ENCODE measurements at places on chromosomes 2 and 18.
A peak's percentile ranks its signal among the peaks of the same experiment; 100 is the strongest.

- peaks cover 10% of the 10 kb centered on the region for H3K4me1 ChIP-seq
- no peak overlapping the region for H3K4me3 ChIP-seq
- H3K27me3 ChIP-seq: no peaks in the 10 kb centered on the region
- no peak overlapping the region for H3K27ac ChIP-seq
- DNase-seq: no peak
- H3K36me3 ChIP-seq: no peaks in the 10 kb centered on the region
Observed at GRCh38 chr2:127400533-127400896, 12.7 kb upstream of the MAP3K2 start.

- no peaks in the 10 kb centered on the region for H3K36me3 ChIP-seq
- no peaks in the 10 kb centered on the region for H3K27me3 ChIP-seq
- H3K4me1 ChIP-seq: no peaks in the 10 kb centered on the region
- H3K27ac ChIP-seq: no peak overlapping the region
- no peak for DNase-seq
Observed at GRCh38 chr2:63484481-63484880, 103.8 kb downstream of the WDPCP start.

DNA sequence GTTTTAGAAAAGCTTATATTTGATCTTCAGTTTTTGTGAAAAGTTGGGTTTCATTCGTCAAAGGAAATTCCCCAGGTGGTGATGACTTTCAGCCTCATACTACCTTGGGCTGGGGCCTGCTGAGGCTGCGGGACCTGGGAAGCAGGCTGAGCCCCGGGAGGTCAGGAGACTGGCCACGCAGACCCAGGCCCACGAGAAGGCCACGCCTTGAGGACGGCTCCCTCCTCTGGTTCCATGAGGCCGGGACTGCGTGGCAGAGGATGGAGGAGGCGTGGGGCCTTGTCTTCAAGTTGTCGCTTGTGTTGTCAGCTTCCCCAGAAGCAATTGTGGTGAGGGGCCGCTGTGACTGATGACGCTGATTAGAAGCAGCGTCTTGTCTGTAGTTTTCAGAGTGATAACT, 11.8 kb downstream of the CNDP2 start:
- no peaks in the 10 kb centered on the region for H3K36me3 ChIP-seq
- H3K4me1 ChIP-seq: peaks cover 69% of the 10 kb centered on the region
- peak overlapping the region; percentile 60 for H3K27ac ChIP-seq
- DNase-seq: no peak

DNA sequence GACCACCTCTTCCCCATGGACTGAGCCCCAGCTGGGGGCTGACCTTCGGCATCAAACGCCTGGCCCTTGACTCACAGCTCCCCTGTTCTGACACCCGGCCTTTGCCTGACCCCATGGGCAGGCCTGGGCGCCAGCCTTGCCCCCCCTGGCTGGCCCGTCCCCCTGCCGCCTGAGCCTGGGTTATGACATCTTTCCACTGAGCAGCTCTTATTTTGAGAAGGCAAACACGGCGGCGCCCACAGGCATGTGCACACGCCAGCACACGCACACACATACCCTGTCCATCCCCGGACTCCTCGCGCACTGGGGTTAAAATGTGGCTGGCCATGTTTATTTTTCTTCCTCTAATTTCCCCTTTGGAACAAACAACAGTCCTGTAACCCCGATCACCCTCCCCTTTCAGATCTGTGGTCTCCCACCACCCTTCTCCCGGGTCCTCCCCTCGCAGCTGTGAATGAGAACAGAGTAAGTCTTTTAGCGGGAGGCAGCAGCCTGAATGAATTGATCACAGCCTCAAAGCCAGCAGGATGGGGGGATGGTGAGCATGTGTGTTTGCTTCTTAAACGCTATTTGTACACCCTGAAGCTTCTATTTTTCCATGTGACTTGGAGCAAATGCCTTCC, 11.8 kb upstream of the ATOH8 start:
- no peaks in the 10 kb centered on the region for H3K27me3 ChIP-seq
- H3K36me3 ChIP-seq: no peaks in the 10 kb centered on the region
- H3K4me3 ChIP-seq: no peak overlapping the region
- H3K27ac ChIP-seq: peak overlapping the region; percentile 91
- DNase-seq: peak; percentile 62
- H3K4me1 ChIP-seq: peaks cover 51% of the 10 kb centered on the region

All from body of pancreas (tissue), 4 donors.